Naive thymus-derived CD4-positive, alpha-beta T cell (primary cell): ENCODE measurements at places on chromosomes 16 and 17. TPM values are rescaled to one million over a fixed set of nuclear protein-coding genes. Genes with fewer than 3 reads are reported as not detected.

DNAAF1 gene
- total RNA-seq, result not detected

PLA2G10 gene
- not detected for total RNA-seq

CCL7 gene
- not detected in 2 replicates for total RNA-seq

ASGR1 gene
- total RNA-seq, result 11.9 TPM

ERAL1 gene
- total RNA-seq, result 27.5 TPM

TEKT3 gene
- total RNA-seq, result 0.49 TPM

SHISA6 gene
- total RNA-seq, result not detected

DHX58 gene
- total RNA-seq, result 36.0 TPM

CBFA2T3 gene
- total RNA-seq, result 0.13 and 0.51 TPM in 2 replicates

VAT1L gene
- total RNA-seq, result not detected in 2 replicates

PPP1R27 gene
- total RNA-seq, result not detected

CRAMP1 gene
- total RNA-seq, result 27.0 TPM

CASKIN2 gene
- 0.69 and 1.1 TPM in 2 replicates for total RNA-seq

DNASE1L2 gene
- 3.0 and 3.8 TPM in 2 replicates for total RNA-seq

CLEC19A gene
- total RNA-seq, result not detected

AOC2 gene
- 2.5 and 3.2 TPM in 2 replicates for total RNA-seq

CRK gene
- total RNA-seq, result 16.9 TPM

SLC13A2 gene
- total RNA-seq, result not detected

MYBBP1A gene
- 74.3 TPM for total RNA-seq

KRTAP4-12 gene
- not detected for total RNA-seq

KRTAP1-1 gene
- not detected for total RNA-seq

ABCC12 gene
- not detected for total RNA-seq

NPTX1 gene
- 85.5 and 98.0 TPM in 2 replicates for total RNA-seq

MEIOB gene
- not detected for total RNA-seq

TGFB1I1 gene
- 0.62 TPM for total RNA-seq

QPRT gene
- total RNA-seq, result 6.5 and 7.0 TPM in 2 replicates

STAC2 gene
- not detected for total RNA-seq

CCDC200 gene
- total RNA-seq, result 0.72 TPM

TBC1D16 gene
- 1.6 TPM for total RNA-seq

ZP2 gene
- total RNA-seq, result not detected

SPN gene
- total RNA-seq, result 328 and 333 TPM in 2 replicates

CSF3 gene
- total RNA-seq, result not detected

GRAP gene
- total RNA-seq, result 84.4 TPM

CDRT4 gene
- 1.7 TPM for total RNA-seq

CCL4L2 gene
- not detected for total RNA-seq

CXCL16 gene
- 2.7 TPM for total RNA-seq

ADAM11 gene
- 0.66 TPM for total RNA-seq

RNF166 gene
- 121 and 133 TPM in 2 replicates for total RNA-seq

KRT36 gene
- total RNA-seq, result not detected

CES3 gene
- 0.93 TPM for total RNA-seq

KRTAP9-8 gene
- not detected for total RNA-seq

NHLRC4 gene
- total RNA-seq, result 2.7 and 3.2 TPM in 2 replicates

HCRT gene
- total RNA-seq, result not detected

ZFHX3 gene
- total RNA-seq, result 1.7 TPM

ACSF3 gene
- total RNA-seq, result 81.6 TPM

PRSS27 gene
- total RNA-seq, result 0.98 TPM

PRSS22 gene
- total RNA-seq, result not detected

ARL5C gene
- total RNA-seq, result 0.34 TPM in 1 of 2 replicates, not detected in the other

DUS1L gene
- 127 and 134 TPM in 2 replicates for total RNA-seq

ZSCAN10 gene
- 0.61 TPM for total RNA-seq

LGALS9B gene
- total RNA-seq, result not detected

CPNE7 gene
- total RNA-seq, result 4.3 and 5.2 TPM in 2 replicates

SDR42E2 gene
- 0.95 TPM for total RNA-seq

FDXR gene
- total RNA-seq, result 4.7 TPM
